GM19239 (cell line): ENCODE measurements at places on chromosomes 6 and 20.

GRCh38 chr6:56297022-56297989, 49.9 kb upstream of the COL21A1 start:
- DNase-seq: no peak

- no peak for DNase-seq
These were observed 70.5 kb upstream of the DUSP22 start for GRCh38 chr6:221531-222349.

- no peak for DNase-seq
These were observed 21.0 kb upstream of the CD2AP start for GRCh38 chr6:47456536-47456975.

- no peak for DNase-seq
These were observed 75.3 kb upstream of the ENPP5 start for GRCh38 chr6:46246081-46246480.

GRCh38 chr20:14582855-14583254, 245.4 kb upstream of the FLRT3 start:
- DNase-seq: no peak

DNA sequence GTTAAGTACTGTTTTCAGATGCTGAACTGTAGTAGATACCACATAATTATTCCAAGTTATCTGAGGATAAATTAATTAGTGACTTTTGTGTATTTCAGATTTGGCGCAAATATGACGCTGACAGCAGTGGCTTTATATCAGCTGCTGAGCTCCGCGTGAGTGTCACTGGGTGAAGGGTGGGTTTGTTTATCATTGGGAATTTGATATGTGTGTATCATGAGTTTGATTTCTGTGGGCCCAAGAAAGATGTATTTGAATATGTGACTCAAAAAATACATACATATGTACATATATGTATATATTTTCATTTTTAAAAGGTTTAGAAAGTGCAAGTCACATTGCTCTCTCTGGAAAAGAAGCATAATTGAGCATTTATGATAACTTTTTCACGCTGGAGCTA, 17.4 kb downstream of the SCGN start:
- no peak for DNase-seq

DNA sequence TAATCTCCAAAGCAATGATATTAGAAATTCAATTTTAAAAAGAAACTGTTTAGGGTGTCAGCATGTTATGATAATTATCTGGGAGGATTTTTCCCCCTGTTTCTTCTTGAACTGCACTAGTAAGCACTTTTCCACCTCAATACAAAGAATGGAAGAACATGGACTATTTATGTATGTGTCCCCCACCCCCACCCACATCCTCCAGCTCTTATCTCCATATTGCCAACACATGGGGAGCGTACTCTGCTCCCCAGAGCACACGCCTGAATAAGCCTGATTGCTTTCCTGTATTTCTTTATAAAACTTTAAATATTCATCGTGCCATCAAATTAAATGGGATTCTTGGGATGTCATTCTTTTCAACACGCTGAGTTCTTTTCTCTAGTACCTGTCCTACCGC, 11.4 kb upstream of the LRFN2 start:
- DNase-seq: no peak

GRCh38 chr20:46857061-46857831, 37.4 kb upstream of the EYA2 start:
- no peak for DNase-seq

DNA sequence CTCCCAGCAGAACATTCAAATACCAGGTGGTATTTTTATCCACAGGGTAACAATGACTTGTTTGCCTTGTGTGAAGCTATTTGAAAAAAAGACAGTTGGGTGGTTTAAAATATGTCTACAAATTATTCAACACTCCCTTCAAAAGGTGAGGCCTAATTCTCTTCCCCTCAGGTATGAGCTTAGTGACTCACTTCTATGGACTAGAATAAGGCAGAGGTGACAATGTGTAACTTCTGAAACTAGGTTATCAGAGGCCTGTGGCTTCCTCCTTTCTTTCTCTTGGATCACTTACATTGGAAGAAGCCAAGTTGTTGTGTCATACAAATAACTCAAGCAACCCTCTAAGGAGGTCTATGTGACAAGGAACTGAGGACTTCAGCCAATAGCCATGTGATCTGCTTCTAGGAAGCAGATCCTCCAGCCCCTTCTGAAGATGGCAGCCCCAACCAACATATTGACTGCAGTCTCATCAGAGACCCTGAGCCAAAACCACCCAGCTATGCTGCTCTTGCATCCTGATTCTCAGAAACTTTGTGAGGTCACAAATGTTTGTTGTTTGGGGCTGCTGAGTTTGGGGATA, 102.6 kb downstream of the SNAP25 start:
- DNase-seq: no peak

- DNase-seq: no peak
These were observed 17.6 kb upstream of the SERPINB9 start for GRCh38 chr6:2920671-2921112.

GRCh38 chr6:85983032-85983659, 340.5 kb upstream of the SYNCRIP start:
- no peak for DNase-seq

- no peak for DNase-seq
These were observed 732 bp downstream of the CYP24A1 start for GRCh38 chr20:54172856-54173652.

GRCh38 chr20:56715309-56715708, 86.2 kb downstream of the TFAP2C start:
- no peak for DNase-seq

- DNase-seq: no peak
These were observed 270.4 kb upstream of the PLCB4 start for GRCh38 chr20:8798505-8798904.

DNA sequence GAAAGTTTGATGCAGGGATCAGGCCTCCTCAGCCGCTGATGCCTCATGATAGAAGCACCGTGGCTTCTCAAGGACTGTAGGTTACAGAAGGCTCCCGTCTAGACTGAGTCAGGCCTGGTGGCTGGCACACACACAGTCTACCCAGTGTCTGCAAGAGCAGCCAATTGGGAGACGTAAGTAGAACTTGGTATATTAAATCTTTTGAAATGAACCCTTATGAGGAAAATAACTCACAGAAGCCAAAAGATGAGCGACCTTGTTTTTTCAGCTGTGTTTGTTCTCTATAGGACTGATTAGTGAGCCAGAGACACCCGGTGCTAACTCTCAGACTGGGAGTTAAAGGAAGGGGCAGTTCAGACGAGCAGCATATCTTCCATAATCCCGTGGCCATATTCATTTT, 5.9 kb upstream of the PDE10A start:
- no peak for DNase-seq

DNA sequence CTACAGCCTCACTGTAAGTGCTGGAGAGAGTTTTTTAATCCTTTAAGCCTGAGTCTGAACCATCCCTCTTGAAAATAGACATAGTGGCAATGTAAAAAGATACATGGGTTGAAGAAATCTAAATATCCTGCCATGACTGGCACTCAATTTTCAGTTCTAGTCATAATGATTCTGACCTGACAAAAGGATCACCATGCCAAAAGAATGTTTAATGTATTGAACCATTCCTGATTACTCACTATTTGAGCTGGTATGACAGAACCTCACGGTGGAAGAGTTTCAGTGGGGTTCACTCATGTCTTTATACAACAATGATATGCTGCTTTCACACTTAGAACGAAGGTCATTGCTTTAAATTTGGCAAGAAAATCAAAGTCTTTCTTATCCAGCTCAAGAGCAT, 93.4 kb downstream of the HIVEP2 start:
- no peak for DNase-seq

- no peak for DNase-seq
These were observed at the start of gene SEMG1 for GRCh38 chr20:45206725-45207124. Gene SEMG1, plus strand, starts transcription at chr20:45207033. Its CDS starts 21 bp downstream, at chr20:45207054.

DNA sequence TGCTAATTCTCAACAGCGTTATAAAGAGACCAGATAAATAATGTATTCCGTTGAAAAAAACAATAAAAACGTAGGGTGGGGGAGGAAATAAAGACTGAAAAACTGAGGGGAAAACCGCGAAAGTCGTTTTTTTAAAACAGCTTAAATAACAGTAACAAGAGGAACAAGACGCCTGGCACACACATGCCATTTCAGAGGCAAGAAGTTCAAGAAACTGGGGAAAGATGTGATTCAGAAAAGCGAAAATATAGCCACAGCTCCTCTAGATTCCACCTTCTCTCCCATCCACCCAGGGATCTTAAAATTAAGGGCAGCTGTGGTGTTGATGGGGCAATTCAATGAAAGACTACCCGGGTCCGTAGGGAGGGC, 1.3 kb downstream of the EPB41L2 start:
- no peak for DNase-seq

DNA sequence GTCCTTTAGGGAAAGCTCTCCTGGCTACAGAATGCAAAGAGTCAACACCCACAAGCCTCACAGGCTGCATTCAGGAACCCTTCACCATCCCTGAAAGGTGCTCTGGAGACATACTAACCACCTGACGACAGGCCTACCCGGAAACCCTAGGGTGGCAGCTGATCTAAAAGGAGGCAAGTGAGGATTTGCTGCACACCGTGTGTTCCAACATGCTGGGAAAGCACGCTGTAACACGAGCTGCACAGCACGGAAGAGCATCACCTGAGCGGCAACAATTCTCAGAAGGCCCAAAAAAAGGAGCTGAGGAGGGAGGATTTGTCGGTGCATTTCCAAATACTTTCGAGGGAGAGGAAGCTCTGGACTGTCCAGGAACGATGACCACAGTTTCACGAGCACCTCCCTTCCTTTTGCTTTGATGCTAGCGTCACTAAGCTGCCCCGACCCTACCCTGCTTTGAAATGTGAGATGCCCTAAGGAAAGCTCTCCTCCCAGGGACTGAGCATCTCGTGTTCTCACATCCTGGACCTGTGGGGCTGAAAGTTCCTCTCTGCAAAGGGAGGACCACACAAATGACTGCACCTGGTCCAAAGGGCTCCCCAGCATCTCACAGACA, 87.0 kb downstream of the PPP1R3G start:
- no peak for DNase-seq

- DNase-seq: no peak
These were observed 17.8 kb upstream of the FKBP5 start for GRCh38 chr6:35706468-35706867.
